ENCODE measurements at places on chromosomes 5 and 9.

DNA sequence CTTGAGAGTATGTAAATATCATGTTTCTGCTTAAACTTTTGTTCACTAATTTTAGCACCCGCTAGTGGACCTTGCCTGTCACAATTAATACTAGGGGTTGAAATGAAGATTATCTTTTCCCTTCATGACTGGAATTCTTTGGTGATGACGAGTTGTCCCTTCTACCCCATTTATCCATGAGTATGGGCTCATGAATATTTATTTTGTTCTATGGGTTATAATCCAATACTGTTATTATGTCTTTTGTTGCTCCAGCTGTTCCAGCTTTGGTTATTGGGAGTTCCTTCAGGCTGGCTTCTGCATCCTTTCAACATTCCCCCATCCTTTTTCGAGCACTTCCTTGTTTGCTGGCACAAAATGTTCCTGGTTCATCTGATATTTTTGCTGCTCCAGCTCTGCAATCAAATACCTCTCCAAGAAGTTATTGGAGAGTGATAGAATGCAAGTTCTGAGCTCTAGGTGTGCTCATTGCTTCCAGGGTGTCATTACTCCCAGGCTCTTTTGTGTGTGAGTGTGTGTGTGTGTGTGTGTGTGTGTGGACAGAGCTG lies 19.7 kb upstream of the ARHGEF28 start:
- no peak for DNase-seq

GRCh38 chr5:40308867-40309266 lies 370.8 kb upstream of the PTGER4 start:
- DNase-seq = no peak

DNA sequence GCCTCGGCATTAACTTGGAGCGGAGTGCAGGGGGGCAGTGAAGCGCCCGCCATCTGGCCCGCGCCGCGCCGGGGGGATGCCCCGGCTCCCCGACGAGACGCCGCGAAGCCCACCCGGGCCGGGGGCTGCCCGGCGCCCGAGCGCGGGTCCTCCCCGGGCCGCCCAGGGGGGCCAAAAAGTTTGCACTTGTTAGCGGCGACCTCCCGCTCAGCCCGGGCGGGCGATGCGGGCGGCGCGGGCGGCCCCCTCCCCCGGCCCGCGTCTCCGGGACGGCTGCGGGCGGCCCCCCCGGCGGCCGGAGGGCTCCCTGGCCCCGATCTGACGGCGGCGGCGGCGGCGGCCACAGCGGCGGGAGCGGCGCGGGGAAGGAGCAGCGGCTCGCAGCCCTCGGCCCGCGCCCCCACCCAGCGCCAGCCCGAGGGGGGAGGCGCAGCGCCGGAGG lies at the start of gene NTNG2:
TSS of gene NTNG2 (plus strand) at position 316 of the 442 bp plus-strand sequence. CDS start 4,774 bp downstream, outside the sequence.
- DNase-seq = no peak

DNA sequence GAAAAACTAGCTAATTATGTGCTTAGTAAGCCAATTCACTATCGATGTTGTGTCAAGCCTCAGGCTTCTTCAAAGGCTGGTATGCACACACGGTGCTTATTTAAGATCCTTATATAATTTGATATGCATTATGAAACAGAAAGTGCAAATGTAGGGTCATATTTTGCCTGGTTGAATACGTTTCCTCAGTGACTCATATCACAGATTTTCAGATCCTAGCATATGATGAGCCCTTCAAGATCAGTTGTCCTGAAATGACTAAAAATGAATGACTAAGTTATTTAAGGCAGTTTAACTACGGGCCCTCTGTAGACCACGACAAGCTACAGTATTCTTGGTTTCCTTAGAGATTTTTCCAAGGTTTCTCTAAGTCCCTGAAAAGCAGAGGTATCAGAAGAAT lies 778.3 kb downstream of the PRELID2 start:
- DNase-seq = no peak

DNA sequence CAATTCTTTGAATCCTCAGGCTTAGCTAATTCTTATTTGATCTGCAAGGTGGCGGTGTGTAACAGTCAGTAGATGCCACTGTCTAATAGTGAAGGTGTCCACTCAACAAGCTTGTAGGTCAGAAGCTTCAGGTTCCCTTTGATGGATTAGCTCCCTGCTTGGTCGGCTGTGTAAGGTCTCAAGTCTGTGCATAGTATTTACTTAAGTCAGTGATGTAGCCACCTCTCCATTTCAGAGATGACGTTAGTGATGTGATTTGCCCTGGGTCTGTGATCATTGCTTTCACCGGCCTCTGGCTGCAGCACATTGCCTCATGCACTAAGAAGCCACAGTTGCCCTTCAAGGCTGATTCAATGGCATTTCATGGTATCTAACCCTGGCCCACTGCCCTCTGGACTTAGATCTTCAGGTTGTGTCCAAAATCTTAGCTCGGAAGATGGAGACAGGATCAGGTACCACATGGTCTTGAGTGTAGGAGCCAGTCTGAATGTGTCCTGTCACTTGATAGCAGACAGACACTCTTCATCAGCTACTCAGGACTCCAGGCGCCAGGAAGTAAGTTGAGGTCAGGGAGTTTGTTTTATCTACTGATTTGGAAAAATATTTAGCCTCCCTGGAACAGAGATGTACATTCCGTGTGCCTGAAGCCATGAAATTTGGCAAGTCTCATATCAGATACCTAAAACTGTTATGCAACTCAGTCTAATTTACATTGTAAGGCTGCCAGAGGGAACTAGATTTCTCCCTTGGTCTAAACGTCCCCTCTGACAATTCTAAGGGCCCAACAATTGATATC lies 42.9 kb downstream of the SUB1 start:
- DNase-seq = no peak

DNA sequence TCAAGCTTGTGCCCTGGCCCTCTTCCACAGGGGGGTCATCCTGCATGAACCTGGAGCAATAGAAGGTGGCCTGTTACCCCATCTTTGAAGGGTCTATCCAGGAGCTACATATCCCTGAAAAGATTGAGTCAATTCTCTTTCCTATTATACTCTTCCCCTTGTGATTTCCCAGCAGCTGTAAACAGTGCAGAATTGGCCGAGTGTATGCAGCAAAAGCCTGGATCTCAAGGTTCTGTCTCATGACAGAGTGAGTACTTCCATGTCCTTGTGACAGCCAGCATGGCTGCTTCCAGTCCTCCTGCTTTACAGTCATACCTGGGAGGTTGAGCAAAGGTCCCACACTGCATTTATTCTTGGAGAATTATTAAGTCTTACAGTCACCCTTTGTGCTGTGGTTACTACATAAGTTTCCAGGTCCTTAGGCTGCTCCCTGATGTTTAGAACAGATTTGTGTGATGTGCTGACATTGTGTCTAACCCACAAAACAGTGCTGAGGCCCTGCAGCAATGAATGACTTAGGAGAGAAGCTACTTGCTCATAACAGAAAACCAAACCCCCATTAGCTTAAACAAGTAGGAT lies 67.5 kb downstream of the NREP start:
- DNase-seq = no peak

DNA sequence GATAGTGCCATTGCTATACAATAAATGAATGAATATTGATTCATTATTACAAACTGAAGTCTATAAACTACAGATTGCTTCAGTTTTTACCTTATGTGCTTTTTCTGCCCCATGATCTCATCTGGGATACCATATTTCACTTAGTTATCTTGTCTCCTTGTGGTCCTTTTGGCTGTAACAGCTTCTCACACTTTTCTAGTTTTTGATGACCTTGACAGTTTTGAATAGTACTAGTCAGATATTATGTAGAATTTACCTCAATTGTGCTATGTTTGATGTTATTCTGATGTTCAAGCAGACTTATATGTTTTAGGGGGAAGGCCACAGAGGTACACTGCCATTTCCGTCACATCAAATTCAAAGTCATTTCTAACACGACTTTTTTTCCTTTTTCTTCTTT lies 2364.3 kb upstream of the ACO1 start:
- no peak for DNase-seq

DNA sequence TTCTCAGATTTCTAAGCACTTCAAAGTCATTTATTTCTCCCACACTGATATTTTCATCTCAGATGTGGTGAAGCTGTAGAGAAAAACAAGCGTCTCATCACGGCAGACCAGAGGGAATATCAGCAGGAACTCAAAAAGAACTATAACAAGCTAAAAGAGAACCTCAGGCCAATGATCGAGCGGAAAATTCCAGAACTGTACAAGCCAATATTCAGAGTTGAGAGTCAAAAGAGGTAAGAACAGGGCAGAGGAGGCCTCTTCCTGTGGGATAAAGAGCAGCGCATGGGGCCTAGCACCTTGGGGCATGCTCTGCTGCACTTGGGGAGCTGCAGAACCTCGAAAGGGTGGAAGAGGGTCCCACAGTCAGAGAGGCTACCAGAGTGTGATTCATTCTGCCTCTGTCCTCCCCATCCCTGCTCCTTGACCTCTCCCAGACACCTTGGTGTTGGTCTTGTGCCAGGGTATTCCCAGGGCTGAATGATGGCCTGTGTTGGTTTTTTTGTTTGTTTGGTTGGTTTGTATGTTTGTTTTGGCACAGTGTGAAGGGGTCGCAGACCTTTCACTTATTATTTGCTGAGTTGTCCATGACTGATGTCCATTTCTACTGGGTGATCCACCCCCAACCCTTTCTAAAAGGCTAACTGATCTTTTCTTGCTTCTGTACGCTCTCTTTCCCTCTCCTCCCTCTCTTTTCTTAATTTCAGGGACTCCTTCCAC lies 248.9 kb downstream of the DOCK8 start:
- DNase-seq = no peak

DNA sequence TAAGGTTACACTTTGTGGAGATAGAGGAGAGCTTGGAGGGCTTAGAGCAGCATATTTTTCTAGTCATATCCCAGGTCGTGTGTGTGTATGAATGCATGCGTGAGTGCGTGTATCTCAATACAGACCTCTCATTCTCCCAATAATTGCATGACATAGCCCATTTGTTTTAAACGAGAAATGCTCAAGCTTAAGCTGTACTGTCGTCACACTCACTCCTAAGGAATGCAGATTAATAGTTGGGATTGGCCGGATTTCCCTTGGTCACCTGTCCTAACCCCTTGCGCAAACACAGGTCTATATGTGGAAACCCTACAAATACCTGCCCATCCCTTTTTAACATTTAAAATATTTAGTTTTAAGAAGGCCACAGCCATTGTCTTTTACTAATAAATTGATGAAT lies 165.8 kb downstream of the SEMA5A start:
- DNase-seq = no peak

DNA sequence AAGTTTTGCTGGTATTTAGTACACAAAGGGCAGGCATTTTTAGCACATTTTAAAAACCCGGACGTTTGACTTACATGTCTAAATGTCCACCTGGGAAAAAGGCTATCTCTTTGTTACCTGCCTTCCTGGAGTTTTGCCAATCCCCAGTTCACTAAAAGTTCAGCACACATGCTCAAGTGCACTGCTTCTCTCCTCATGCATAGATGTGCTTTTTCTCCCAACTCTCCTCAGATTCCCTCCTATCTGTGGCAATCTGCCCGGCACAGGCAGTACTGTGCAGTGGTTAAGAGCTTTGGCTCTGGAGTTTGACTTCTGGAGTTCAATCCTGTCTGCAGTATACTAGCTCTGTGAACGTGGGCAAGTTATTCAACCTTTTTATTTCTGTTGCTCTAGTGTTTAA lies 8.3 kb upstream of the CCNO start:
- no peak for DNase-seq

GRCh38 chr5:127830157-127830556 lies 127.0 kb downstream of the CCDC192 start:
- DNase-seq = no peak

DNA sequence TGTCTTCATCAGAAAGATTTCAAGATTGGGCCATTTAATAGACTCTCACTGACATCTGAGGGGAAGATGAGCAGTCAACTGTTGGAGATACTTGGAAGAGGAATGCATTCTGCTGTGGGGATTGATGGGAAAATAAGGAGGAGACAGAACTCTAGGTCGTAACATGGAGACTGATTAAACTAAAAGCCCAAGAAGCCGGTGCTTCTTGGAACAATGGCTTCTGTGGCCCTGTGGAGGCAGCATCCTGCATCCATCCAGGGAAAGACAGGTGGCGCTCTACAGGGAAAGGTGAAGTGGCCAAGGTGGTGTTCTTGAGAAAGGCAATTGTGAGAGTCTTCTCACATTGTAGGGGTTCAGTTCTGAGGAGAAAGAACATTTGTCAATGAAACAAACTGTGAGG lies 31.3 kb downstream of the ZFAND5 start:
- DNase-seq = no peak

- no peak for DNase-seq
Measured at GRCh38 chr5:136149891-136150290, 17.2 kb downstream of the SMAD5 start.

DNA sequence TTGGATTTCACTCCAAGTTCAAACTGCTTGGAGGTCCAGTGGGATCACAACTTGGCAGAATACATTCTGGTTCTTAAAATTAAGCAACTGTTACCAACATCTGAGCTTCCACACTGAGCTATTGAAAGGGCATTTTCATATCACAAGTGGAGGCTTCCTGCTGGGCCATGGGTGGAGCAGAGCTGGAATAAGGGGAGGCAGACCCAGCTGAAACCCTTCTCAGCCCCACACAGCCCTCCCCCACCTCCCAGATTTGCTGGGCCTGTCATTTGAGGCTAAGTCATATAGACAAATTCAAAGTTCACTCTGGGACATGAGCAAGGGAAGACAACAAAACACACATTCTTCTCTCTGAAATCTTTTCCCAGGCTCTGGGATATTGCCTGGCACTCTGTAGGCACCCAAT lies 79.9 kb downstream of the ACTL7B start:
- no peak for DNase-seq

GRCh38 chr9:115401756-115402327 lies 283.9 kb upstream of the TNC start:
- DNase-seq = no peak

- no peak for DNase-seq
Measured at GRCh38 chr5:172776235-172776594, 5.2 kb upstream of the DUSP1 start.

GRCh38 chr5:59496524-59497134 lies 396.9 kb downstream of the PDE4D start:
- DNase-seq = no peak

DNA sequence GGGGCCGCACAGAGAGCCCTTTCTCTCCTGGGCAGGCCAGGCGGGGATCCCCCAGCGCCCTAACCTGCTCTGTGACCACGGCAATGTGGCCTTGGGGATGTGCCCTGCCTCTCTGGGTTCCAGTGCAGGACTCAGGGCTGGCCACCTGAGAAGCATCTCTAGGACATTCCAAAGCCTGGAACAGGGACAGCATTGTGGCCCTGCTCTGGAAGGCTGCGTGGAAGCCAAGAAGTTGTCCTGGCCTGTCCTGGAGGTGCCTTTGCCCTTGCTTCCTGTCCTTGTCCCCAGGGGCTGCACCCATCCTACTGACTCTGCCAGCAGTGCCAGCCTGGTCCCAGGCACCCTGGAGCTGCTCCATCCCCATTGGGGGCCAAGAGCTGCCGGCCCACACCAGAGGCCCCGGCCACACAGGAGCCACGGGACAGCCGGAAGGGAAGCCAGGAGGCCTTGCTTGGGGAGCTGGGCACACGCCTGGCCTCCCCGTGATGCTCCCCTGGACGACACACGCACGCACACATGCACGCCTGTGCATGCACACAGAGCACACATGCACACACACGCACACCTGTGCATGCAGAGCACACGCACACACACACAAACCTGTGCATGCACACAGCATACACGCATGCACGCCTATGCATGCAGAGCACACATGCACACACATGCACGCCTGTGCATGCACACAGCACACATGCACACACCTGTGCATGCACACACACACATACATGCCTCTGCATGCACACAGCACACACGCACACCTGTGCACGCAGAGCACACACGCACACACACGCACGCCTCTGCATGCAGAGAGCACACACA lies 20.1 kb upstream of the CAMSAP1 start:
- DNase-seq = no peak

- DNase-seq = no peak
Measured at GRCh38 chr5:140348104-140348503, 1.7 kb upstream of the HBEGF start.

Data from effector memory CD4-positive, alpha-beta T cell (primary cell).